ENCODE measurements at places on chromosomes 2 and 18.

GRCh38 chr2:45167920-45168629, 158.8 kb upstream of the SIX2 start:
- ATAC-seq = no peak

GRCh38 chr2:96142217-96143113, 2.8 kb downstream of the DUSP2 start:
- ATAC-seq = no peak

DNA sequence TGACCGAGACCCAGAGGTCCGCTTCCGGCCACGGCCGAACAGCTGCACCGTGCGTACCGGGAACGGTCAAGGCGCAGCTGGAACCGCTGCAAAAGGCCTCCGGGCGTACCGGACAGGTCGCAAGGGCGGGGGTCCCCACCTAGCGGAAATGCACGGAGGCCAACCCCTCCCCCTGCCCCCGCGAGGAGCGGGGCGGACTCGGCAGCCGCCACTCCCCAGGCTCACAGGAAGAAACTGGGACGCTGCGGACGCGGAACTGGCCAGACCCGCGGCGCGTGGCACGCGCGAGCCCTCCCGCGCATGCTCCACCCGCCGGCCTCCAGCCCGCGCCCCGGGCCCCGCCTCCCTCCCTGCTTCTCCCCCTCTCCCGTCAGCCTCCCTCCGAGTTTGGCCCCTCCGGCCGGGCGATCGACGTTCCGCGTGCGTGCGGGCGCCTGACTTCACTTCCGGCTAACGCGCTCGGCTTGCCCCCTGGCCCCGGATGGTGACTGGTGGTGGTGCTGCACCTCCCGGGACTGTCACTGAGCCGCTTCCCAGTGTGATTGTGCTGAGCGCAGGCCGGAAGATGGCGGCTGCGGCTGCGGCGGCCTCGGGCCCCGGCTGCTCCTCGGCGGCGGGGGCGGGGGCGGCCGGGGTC, at the start of gene BIRC6:
BIRC6 (plus strand) TSS at position 343 of the 637 bp plus-strand sequence; CDS start at position 482, 139 bp downstream.
- peak; percentile 97 for ATAC-seq

- ATAC-seq = no peak
Observed at GRCh38 chr2:174728096-174728495, 36.2 kb downstream of the CHRNA1 start.

DNA sequence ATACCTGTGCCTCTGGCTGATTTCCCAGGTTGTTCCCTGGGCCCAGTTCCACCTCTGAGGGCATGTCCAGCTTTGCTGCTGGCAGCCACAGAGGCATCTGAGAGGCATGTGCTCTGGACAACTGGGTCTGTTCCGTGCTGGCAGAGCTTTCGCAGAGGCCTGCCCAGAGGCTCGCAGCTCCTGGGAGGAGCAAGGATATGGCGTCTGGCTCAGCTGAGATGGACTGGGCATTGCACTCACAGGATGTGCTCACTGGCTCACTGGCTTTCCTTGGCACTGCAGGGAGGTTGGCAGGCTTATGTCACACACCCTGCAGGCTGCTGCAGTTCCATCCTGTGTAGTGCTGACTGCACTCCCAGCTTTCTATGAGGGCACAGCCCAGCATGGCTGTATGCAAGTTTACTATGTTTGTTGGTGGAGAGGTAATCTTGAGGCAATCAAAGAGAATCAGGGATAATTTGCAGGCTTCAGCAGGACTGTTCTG, 172.3 kb downstream of the PRKCE start:
- ATAC-seq = no peak
